ENCODE measurements at places on chromosomes 12 and 14. TPM values are rescaled to one million over a fixed set of nuclear protein-coding genes. Genes with fewer than 3 reads are reported as not detected.

- no peak for DNase-seq
Observed at GRCh38 chr14:51784466-51784865, 75.9 kb upstream of the GNG2 start.

GRCh38 chr12:132324173-132324572 is 5.2 kb downstream of the GALNT9 start:
- DNase-seq: no peak

DNA sequence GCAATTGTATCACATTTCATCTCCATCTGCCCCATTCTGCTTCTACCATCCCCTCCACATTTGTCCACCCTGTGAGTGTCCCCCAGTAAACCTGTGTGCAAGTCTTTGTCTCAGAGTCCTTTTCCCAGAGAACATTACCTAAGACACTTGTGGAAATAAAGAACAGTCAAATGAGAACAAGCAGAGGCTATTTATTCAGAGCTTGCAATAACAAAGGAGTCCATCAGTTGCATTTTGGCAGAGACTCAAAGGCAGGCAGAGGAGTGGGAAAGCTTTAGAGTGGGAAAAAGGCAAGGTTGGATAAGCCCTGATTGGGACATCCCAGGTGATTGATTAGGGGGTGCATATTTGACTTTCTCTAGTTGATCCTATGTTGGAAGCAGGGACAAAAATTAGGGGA is 18.2 kb upstream of the PPFIBP1 start:
- DNase-seq: no peak

GRCh38 chr12:104699489-104700190 is 242.9 kb downstream of the CHST11 start:
- DNase-seq: no peak

DNA sequence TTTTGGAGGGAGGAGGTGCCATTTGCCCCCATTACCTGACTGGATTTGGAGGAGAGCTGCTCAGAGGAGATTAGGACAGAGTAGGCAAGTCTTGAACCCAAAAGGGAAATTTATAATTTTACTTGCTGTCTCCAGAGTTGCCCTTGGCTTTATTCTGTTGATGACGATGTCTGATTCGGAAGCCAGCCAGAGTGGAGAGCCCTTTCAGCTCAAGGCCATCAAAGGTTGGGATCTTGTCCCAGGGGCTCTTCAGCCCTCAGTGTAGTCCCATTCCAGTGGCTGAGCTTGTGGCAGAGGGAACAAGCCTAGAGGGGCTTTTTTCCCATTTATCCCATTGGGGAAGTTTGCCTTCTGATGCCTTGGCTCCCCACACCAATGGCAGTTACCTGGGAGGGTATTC is 71.8 kb downstream of the HSD17B6 start:
- no peak for DNase-seq

Gene TRIAP1
- total RNA-seq: 7.1 TPM

Data from thoracic aorta (tissue), 2 donors.